Hepatocyte (in vitro differentiated cells): ENCODE measurements at places on chromosomes 6 and 20. TPM values are rescaled to one million over a fixed set of nuclear protein-coding genes. Genes with fewer than 3 reads are reported as not detected.

DNA sequence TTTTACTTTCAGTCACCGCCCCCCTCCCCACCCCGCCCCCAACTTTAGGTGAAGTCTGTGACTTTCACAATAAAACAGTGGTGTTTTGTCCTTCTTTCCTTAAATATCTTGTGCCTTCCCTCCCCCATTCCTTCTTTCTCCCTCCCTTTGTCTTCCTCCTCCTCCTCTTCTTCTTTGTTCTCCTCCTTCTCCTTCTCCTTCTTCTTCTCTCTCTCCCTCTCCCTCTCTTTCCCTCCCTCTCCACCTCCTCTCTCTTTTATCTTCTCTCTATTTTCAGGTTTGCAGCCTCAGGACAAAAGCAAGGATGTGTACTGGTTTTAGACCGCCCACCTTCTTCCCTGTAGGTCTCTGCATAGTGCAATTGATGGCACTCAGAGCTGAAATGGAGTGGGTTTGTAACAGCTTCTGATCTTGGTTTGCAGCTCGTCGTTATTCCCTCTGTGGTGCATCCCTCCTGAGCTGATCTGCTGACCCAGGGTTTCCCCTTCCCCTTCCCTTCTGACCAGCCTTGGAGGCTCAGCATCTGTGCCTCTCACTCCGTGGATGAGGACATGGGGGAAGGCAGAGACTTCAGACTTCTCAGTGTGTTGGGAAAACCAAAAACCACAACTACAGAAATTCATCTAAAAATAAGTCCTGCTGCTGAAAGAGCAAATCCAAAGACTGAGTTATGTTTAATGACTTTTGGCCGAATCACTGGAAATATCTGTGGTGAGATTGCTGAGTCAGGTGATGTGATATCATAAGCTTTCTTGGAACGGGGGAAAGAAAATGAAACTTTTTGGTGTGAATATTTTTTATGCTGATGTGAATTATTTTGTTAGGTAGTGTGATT lies 6.9 kb downstream of the VGLL2 start:
- no peak overlapping the region for H3K27ac ChIP-seq
- no peak for DNase-seq

Gene TRIM31
- polyA plus RNA-seq: 5.0 and 10.1 TPM in 2 replicates

DNA sequence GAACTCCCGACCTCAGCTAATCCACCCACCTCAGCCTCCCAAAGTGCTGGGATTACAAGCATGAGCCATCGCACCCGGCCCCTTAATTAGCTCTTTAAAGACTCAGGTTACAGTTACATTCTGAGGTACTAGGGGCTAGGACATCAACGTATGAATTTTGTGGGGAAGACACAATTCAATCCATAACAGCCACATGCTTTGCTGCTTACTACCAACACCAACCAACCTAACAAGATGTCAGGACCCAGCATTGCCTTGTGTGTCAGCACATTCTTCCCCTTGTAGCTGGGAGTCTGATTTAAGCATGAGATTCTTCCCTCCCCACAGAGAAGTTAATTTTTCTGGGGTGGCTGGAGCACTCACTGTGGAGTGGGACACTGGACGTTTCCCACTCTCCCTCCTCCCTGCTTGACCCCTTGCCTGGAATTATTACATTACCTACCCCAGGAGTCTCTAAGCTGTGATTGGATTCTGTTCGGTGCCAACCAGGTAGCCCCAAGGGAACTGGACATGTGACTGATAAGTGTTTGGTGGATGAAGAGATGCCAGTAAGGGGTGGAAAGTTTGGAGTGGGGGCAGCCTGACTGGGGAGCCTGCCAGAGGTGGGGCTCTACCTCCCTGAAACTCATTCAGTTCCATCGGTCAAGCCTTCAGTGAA lies 5.6 kb upstream of the PXMP4 start:
- H3K4me1 ChIP-seq: peaks cover 4% of the 10 kb centered on the region
- no peak overlapping the region for H3K4me3 ChIP-seq
- no peak for DNase-seq
- no peaks in the 10 kb centered on the region for H3K36me3 ChIP-seq
- H3K27me3 ChIP-seq: no peaks in the 10 kb centered on the region
- no peak overlapping the region for H3K27ac ChIP-seq

DNA sequence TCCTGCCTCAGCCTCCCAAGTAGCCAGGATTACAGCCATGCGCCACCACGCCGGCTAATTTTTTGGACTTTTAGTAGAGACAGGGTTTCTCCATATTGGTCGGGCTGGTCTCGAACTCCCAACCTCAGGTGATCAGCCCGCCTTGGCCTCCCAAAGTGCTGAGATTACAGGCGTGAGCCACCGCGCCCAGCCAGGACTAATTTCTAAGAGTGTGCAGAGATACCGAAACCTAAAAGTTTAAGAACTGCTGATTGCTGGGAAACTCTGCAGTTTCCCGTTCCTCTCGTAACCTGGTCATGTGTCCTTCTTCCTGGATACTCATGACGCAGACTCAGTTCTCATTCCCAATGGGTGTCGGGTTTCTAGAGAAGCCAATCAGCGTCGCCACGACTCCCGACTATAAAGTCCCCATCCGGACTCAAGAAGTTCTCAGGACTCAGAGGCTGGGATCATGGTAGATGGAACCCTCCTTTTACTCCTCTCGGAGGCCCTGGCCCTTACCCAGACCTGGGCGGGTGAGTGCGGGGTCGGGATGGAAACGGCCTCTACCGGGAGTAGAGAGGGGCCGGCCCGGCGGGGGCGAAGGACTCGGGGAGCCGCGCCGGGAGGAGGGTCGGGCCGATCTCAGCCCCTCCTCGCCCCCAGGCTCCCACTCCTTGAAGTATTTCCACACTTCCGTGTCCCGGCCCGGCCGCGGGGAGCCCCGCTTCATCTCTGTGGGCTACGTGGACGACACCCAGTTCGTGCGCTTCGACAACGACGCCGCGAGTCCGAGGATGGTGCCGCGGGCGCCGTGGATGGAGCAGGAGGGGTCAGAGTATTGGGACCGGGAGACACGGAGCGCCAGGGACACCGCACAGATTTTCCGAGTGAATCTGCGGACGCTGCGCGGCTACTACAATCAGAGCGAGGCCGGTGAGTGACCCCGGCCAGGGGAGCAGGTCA lies at the start of gene HLA-E:
TSS of gene HLA-E (plus strand) at position 429 of the 945 bp plus-strand sequence. CDS start at position 452, 23 bp downstream.
- H3K27ac ChIP-seq: peak within 1 kb of the TSS; percentile 94
- peak; percentile 98 for DNase-seq
- H3K4me1 ChIP-seq: peaks cover 7% of the 10 kb centered on the region
- peak within 1 kb of the TSS; percentile 66 for H3K4me3 ChIP-seq

Gene CDKN1A
- polyA plus RNA-seq: 318 and 344 TPM in 2 replicates

Gene HAO1
- polyA plus RNA-seq: 1.0 and 1.7 TPM in 2 replicates

GRCh38 chr20:58655328-58656107 lies 4.4 kb downstream of the STX16 start:
- H3K27me3 ChIP-seq: no peaks in the 10 kb centered on the region
- no peak for DNase-seq
- H3K4me1 ChIP-seq: peaks cover 25% of the 10 kb centered on the region
- H3K4me3 ChIP-seq: no peak overlapping the region

DNA sequence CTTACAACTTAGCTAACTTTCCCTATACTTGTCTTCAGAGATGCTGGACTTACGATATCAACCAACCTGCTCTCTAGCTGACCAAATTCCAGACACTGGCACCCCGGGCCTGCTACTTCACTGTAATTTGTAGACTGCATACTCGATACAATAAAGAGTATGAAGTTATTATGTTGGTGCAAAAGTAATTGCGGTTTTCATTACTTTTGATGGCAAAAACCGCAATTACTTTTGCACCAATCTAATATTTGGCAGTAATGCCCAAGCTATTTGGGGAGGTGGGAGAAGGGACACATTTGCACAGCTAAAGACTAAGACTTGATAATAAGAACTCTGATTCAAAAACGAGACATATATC lies 34.9 kb upstream of the ARHGAP18 start:
- no peak overlapping the region for H3K27ac ChIP-seq
- H3K4me1 ChIP-seq: peaks cover 13% of the 10 kb centered on the region
- DNase-seq: no peak
- no peak overlapping the region for H3K4me3 ChIP-seq
- H3K27me3 ChIP-seq: no peaks in the 10 kb centered on the region

Gene LINC00237
- not detected in 2 replicates for polyA plus RNA-seq

Gene EFCAB8
- not detected in 2 replicates for polyA plus RNA-seq

- H3K36me3 ChIP-seq: no peaks in the 10 kb centered on the region
- DNase-seq: no peak
- H3K4me1 ChIP-seq: no peaks in the 10 kb centered on the region
- no peak overlapping the region for H3K4me3 ChIP-seq
These were observed 181.3 kb upstream of the FAM83B start for GRCh38 chr6:54665278-54665677.

GRCh38 chr6:157442291-157442690 lies 61.3 kb downstream of the ZDHHC14 start:
- H3K27ac ChIP-seq: no peak overlapping the region
- no peaks in the 10 kb centered on the region for H3K36me3 ChIP-seq
- DNase-seq: no peak
- no peaks in the 10 kb centered on the region for H3K27me3 ChIP-seq

DNA sequence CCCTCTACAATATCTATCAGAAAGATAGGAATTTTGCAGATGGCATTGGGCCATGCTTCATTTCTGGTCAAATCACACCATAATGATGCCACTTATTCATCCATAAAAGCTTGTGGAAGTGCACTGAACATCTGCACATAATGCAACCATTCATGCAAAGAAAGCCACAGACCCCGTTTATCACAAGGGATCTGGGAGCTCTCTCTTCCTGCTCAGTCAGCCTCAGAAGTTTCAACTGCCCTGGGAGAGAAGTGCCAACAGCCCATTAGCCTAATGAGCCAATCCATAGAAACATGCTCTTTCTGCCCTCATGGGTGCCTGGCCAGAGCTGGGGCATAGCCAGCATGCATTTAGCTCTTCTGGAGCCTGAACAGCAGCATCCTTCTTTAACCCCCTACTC lies 85.8 kb downstream of the SLC35F1 start:
- H3K4me1 ChIP-seq: no peaks in the 10 kb centered on the region
- no peak overlapping the region for H3K27ac ChIP-seq
- no peaks in the 10 kb centered on the region for H3K27me3 ChIP-seq
- no peaks in the 10 kb centered on the region for H3K36me3 ChIP-seq
- no peak for DNase-seq
- no peak overlapping the region for H3K4me3 ChIP-seq
